ENCODE measurements at places on chromosomes 4 and X.

DNA sequence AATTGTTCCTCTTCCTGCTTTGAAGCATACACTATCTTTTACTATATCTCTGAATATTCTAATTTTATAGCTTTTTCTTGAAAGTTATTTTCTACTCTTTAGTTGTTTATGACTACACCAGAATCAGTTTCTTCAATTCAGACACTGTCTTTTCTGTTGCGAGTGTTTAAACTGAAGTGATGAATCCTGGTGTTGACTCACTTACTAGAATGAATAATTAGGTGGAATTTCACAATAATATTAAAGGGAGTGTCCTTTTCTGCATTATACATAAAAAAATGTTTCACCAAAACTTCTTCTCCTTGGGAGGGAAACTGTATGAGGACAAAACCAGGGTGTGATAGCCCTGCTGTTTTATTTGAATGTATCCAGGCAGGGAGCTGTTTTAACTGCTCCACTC, 1383.1 kb downstream of the C4orf33 start:
- peak; percentile 31 for DNase-seq

GRCh38 chr4:98861100-98861884, 67.6 kb downstream of the EIF4E start:
- no peak for DNase-seq

- peak; percentile 11 for DNase-seq
Measured at GRCh38 chrX:25858273-25858880, 279.8 kb upstream of the MAGEB18 start.

DNA sequence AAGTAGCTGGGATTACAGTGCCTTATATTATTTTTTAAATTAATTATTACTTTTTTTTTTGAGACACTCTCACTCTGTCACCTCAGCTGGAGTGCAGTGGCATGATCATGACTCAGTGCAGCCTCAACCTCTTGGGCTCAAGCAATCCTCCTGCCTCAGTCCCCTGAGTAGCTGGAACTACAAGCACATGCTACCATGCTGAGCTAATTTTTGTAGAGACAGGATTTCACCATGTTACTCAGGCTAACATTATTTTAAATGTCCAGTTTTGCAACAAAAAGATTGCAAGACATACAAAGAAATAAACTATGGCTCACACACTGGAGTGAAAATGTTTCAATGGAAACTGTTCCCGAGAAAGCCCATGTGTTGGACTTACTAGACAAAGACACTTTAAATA, 59.2 kb downstream of the MND1 start:
- no peak for DNase-seq

DNA sequence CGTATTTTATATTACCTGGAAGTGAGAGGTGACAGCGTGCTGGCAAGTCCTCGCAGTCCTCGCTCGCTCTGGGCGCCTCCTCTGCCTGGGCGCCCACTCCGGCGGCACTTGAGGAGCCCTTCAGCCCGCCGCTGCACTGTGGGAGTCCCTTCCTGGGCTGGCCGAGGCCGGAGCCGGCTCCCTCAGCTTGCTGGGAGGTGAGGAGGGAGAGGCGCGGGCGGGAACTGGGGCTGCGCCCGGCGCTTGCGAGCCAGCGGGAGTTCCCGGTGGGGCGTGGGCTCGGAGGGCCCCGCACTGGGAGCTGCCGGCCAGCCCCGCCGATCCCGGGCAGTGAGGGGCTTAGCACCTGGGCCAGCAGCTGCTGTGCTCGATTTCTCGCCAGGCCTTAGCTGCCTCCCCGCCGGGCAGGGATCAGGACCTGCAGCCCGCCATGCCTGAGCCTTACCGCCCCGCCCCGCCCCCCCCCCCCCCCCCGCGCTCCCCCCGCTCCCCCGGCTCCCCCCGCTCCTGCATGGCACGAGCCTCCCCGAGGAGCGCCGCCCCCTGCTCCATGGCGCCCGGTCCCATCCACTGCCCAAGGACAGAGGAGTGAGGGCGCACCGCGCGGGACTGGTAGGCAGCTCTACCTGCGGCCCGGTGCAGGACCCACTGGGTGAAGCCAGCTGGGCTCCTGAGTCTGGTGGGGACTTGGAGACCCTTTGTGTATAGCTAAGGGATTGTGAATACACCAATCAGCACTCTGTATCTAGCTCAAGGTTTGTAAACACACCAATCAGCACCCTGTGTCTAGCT, 298.9 kb upstream of the MAGEB16 start:
- no peak for DNase-seq

- peak; percentile 57 for DNase-seq
Measured at GRCh38 chr4:40710484-40711254, 39.1 kb upstream of the NSUN7 start.

- DNase-seq = no peak
Measured at GRCh38 chr4:74628852-74629620, 165.3 kb downstream of the BTC start.

DNA sequence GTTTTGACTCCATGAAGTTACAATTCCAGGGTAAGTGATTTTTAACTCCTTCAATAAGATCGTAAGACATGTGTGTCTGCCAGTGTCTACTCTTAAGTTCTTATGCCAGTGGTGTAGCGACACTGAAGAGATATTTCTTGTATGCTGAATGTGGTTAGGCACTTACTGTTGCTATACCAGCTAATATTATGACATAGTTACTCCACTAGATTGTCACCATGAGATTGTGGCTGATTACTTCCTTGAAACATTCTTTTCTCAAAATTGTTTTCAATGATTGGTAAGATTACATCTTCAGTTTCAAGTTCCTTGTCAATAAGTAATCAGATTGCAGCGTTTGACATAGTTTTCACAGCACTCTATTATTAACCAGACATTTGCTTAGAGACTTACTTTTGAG, 60.6 kb upstream of the PAGE5 start:
- DNase-seq = no peak

DNA sequence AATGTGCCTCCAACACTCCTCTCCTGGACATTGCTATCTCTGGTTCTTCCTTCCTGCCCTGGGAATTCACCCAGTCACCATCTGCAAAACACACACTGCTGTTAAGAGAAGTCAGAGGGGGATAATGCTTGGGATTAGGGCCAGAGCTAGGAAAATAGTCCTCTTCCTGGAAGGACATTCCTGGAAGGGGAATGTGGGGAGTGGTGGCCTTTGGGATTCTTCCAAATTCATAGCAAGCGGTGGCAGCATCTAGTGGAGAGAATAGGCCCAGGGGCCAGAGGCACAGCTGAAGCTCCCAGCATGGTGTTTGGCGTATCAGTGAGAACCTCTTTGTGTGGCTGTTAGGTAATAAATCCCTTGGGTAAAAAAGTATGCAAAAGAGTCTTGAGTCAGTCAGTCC, 34.3 kb downstream of the SHROOM4 start:
- DNase-seq = peak; percentile 19

DNA sequence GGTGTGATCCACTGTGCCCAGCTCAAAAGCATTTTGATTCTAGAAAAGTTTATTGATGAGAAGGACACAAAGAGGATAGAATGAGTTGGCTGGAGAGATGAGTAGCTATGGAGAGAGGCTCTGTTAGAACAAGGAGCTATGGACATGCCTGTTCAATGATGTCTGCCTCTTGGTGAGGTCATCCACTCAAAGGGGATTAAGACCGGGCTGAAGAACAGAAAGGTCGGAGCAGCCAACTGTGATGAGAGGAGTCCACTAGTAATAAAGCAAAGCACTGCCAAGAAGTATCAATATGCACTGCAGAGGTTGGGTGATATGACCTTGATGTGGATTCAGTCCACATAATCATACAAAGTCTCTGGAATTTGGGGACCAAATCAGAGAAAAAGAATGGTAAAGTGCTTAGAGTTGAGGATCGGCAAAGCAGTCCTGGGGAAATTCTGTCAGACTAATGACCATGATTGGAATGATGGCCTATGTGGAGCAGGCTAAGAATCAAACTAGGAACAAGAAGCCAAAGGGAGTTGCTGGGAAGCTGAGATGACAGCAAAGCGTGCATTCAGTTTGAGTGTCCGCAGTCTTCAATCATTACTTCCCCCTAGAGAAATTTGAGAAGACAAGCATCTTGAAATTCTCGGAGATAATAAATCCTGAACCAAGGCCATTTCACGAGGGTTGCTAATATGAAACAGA, 55.7 kb upstream of the MMAA start:
- DNase-seq = no peak

- DNase-seq = no peak
Measured at GRCh38 chr4:138247643-138248042, 5.5 kb upstream of the SLC7A11 start.

- DNase-seq = peak; percentile 19
Measured at GRCh38 chr4:53804719-53805118, 213.4 kb upstream of the LNX1 start.

DNA sequence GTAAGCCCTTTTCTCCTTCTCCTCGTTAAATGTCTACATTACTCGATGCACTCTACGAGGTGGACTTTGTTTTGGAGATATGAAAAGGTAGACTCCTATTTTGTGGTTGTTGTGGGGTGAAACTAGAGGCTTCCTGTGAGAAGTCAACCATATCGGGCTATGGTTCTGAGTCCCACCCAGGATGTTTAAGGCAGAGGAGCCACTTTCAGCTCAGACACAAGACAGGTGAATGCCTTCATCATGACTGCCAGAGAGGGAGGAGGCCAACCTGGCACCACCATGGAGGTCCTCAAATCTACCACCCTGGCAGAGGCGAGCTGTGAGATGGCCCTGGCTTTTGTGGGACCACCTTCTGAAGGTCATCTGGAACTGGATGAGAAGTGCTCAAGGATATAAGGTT, 154.4 kb upstream of the KLF3 start:
- no peak for DNase-seq

DNA sequence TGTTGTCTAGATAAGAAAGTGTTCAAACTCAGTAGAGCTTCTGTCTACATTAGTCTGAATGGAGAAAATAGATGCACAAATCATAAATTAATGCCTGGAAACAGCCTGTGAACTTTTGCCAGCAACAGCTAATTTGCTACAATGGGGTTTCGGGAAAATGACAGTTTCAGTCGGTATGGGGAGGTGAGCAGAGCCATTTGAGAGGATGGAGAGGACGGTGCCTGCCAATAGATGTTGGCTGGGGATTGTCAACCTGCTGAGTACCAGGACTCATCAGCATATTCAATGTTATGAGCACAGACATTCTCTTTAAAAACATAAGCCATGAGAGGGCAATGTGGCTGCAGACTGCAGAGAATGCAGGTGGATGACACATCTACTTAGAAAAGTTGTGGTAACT, 230.3 kb upstream of the PCDH18 start:
- no peak for DNase-seq

- DNase-seq = no peak
Measured at GRCh38 chrX:3549411-3549911, 164.0 kb downstream of the PRKX start.

DNA sequence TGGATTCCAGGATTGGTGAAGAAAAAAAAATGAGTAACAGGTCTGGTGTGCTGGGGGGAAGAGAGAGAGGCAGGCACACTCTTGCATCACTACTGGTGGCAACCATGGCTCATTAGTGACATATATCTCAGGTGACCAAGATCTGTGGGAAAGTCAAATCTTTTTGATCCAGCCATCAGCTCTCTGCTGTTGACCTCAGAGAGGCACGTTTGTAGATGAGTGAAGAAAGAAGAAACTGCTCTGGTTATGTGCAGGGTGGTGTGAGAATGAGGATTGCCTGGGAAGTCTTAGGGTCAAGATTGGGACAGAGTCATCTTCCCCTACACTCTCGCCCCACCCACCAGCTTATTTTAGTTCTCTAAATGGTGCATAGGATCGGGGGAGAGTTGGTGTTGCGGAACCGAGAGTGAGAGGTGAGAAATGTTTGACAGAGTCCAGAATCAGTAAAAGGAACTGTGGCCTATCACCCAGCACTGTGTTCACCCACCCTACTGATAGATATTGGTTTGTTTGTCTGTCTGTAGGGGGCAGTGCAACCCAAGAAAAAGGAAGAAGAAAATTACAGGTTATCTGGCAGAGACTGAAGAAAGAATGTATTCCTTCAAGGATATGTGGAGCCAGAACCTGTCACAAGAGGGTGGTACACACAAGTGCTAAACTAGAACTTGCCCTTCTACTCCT, 21.9 kb downstream of the ARMCX6 start:
- peak; percentile 79 for DNase-seq

DNA sequence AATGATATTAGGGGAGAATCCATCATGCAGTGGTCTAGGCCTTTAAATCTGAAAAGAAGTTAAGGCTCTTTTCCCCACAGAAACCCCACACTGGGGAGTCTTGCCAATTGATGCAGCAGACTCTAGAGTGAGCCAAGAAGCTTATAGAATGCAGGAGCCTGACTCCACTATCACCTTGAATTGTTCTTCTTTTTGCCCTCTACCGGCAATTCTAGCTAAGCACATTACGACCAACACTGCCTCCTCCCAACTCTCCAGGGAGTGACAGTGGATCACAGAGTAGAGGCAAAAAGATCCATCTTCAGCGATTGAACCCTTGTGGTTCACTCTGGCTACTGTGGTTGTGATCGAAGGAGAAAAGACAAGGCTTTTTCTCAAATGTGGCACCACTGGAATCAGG, 331.5 kb downstream of the NKX6-1 start:
- no peak for DNase-seq

- DNase-seq = peak; percentile 63
Measured at GRCh38 chr4:26780539-26780938, 80.1 kb upstream of the STIM2 start.

DNA sequence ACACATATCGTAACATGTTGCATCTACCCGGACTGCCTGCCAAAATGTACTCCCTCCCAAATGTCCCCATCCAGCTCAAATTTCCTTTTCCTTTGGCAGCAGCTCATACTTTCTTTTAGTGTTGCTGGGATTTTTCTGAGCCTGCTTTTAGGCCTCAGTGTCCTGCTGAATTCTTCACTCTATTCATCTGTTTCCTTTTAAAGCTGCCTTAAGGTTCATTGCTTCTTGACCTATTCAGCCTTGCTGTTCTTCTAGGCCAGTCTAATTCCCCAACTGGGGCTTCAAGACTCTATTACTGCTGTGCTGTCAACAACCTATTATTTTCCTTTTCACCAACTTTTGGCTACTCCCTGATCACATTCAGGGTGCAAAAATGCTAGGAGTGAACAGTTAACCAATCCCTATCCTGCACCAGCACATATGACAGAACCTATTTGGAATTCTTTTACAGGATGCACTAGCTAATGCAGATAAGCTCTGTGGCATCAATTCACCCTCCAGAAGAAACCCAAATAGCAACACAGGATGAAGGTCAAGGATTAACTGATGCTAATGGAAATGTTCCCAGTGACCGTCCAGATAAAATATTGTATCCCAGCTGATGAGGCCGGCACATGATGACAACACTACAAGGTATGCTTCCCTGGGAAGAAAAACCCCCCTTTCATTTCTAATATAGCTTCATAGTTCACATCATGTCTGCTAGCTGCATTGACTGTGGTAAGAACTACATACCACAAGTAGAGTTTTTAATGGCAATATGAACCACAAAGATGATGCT, 114.7 kb upstream of the TTC29 start:
- peak; percentile 95 for DNase-seq

DNA sequence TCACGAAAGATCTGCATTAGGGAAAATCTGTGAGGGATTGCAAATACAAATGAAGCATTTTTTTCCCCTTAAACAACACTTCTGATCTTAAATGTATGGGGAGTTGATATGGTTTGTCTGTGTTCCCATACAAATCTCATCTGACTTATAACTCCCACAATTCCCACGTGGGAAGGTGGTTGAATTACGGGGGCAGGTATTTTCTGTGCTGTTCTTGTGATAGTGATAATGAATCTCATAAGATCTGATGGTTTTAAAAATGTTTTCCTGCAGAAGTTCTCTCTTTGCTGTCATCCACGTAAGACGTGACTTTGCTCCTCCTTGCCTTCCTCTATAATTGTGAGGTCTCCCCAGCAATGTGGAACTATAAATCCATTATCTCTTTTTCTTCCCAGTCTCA, 107.4 kb upstream of the KCNIP4 start:
- no peak for DNase-seq

All from fibroblast of skin of right quadriceps (primary cell).